ENCODE measurements at places on chromosomes 1 and 21. TPM values are rescaled to one million over a fixed set of nuclear protein-coding genes. Genes with fewer than 3 reads are reported as not detected.
A peak's percentile ranks its signal among the peaks of the same experiment; 100 is the strongest.

Gene GREM2
- total RNA-seq, result 5.5 TPM

Gene CA14
- not detected for total RNA-seq

Gene CELA3B
- not detected for total RNA-seq

Gene TMIGD3
- total RNA-seq, result not detected

Gene RASAL2
- 0.07 TPM for total RNA-seq

Gene PATJ
- total RNA-seq, result 56.6 TPM

Gene KCNC4
- total RNA-seq, result 12.2 TPM

Gene DMRTA2
- not detected for total RNA-seq

Gene OLFM3
- not detected for total RNA-seq

Gene VWA1
- not detected for total RNA-seq

GRCh38 chr1:236124965-236125364, 17.4 kb upstream of the GPR137B start:
- no peak for DNase-seq

DNA sequence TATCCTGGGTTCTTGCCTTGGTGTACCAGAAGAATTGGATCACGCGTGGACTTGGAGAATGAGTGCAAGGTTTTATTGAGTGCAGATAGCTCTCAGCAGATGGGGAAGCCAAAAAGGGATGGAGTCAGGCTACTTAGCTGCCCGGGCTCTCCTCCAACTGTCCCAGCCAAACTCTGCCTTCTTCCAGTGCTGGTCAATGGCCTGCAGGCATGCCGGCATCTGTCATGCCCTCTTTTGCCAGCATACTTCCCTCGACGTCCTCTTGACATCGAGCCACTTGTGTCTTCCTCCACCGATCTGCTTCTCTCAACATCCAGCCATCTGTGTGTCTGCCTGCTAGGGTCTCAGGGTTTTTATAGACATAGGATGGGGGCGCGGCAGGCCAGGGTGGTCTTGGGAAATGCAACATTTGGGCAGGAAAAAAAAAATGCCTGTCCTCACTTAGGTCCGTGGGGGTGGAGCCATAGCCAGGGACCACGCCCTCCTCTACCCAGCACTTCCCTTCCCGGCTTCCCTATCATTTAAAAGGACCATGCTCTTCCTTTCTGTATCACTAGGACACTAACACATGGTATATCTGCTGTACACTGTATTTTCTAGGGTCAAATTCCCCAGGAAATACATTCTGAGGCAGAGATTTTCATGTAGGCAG, 47.0 kb upstream of the BCAR3 start:
- DNase-seq, result no peak

- no peak for DNase-seq
These were observed 10.1 kb upstream of the CLIC4 start for GRCh38 chr1:24735156-24735508.

GRCh38 chr1:9628541-9629444, 22.7 kb upstream of the PIK3CD start:
- peak; percentile 40 for DNase-seq

GRCh38 chr1:32386676-32387392, 7.4 kb downstream of the BSDC1 start:
- DNase-seq, result no peak

GRCh38 chr1:237482777-237483176, 407.9 kb downstream of the ZP4 start:
- no peak for DNase-seq

- no peak for DNase-seq
These were observed 269.4 kb downstream of the HLX start for GRCh38 chr1:221148660-221149059.

DNA sequence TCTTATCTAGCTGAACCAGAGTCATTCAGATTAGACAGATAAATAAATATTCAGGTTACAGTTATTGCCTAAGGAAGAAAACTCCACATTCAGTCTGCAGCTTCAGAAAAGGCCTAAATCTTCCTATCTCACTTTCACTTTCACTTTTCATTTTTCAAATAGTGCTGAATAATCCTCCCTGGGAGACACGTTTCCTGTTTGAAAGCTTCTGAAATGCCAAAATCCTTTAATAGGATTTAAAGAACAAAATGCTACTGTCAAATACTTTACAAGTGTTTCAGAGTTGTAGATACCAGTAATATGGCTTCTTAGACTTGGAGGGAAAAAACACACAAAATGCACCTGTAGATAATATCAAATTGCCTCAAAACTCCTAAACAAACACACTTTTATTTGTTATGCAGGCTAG, 3.9 kb downstream of the PSMB2 start:
- no peak for DNase-seq

- DNase-seq, result no peak
These were observed 5.3 kb downstream of the DVL1 start for GRCh38 chr1:1343811-1344421.

DNA sequence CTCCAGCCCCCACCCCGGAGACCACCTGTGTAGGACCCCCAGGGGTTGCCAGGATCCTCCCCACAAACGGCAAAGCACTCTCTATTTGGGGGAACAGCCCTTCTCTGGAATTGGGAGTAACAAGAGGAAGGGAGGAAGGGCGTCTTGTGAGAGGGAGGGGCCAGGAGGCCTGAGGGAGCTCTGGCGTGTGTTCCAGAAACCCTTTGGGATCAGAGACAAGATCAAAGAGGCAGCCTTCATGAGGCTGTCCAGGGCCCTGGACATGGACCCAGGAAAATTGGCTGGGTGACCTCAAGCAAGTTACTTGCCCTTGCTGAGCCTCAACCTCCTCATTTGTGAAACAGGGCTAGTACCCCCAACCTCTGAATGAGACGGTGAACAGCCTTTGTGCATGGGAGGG, 18.1 kb upstream of the ECE1 start:
- no peak for DNase-seq

- no peak for DNase-seq
These were observed 30.1 kb downstream of the SGIP1 start for GRCh38 chr1:66563941-66564630.

GRCh38 chr1:57824535-57824934, 400.7 kb upstream of the DAB1 start:
- no peak for DNase-seq

GRCh38 chr1:1876335-1876930, 14.5 kb downstream of the GNB1 start:
- no peak for DNase-seq

- no peak for DNase-seq
These were observed 359.0 kb upstream of the PTBP2 start for GRCh38 chr1:96362623-96363022.

- DNase-seq, result no peak
These were observed 22.0 kb downstream of the PRAMEF20 start for GRCh38 chr1:13432251-13432650.

DNA sequence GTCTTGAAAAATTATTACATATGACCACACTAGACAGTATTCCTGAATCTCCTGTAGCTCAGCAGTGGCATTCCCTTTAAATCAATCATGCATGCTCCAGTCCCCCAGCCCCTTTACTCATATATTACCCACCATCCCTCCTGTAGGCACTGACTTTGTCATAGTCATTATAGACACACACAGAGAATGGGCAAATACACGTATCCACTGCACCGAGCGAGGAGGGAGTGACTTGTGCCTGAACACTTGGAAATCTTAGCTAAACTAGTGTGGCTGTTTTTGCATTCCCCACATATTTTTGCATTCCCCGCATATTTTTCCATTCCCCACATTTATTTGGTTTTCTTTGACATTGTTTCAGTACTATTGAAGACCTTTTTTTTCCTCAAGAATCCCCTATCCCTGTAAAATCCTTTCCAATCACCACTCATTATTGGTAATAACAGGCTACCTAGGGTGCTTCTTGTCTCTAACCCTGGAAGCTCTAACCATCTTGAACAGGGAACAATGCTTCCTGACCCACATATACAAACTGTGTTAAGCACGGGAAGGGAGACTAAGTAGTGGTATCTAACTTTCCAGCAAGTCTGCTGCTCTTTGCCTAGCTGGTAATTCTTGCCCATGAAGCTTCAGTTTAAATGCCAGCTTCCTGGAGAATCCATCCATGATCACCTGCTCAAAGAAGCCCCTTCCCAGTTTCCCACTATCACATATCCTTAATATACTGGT, 534.4 kb upstream of the CAMK1G start:
- DNase-seq, result no peak

DNA sequence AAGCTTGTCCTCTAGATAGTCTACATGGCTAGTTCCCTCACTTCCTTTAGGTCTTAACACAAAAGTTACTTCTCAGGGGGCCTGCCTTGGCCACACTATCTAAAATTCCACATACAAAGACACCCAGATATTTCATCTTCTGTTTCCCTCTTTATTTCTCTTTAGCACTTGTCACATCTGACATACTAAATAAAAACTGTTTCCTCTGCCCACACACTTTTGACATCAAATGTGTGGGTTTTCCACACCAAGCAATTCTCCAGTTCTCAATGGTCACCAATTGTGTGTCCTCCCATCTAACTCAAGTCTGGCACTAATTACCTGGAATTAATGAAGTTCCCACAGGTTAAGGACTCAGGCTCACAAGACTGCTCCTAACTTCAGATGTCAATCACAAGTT, 25.5 kb upstream of the CFAP126 start:
- no peak for DNase-seq

DNA sequence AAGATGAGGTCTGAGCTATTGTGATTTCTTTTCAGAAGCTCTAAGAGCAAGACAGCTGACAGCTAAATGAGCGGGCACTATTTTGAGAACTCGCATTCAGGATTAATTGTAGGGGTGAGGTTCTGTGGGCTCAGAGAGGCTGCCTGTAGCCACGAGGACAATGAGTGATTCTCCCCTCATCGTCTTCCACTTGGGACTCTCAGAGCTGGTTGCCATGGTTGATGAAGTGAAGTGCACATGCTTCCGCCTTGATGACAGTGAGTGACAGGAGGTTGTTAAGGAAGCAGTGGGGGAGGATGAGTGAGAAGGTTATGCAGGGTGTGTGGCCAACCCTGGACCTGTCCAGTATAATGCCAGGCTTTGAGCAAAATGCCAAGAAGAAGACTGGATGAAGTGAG, 341.7 kb downstream of the PCP4 start:
- no peak for DNase-seq

GRCh38 chr1:68725001-68725752, 228.3 kb upstream of the DEPDC1 start:
- no peak for DNase-seq

DNA sequence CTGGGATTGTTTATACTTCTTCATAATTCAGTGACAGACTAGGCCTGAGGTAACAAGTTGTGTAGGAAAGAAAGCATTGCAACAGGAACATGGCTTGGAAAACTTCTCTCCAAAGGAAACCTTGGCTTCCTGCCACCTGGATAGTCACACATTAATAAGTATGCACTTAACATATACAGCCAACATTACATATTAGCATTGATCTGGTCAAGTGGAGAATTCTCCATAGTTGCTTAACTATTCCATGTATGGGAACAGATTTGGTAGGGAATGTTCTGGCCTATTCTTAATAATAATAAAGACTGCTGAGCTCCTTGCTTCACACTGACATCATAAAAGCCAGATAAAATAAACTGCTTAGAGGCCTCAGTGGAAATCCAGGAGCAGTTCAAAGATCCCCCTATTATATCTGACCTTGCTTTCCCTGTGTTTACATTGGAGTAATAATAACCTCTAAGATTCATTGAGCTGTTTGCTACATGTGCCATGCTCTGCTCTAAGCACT, 27.2 kb upstream of the NFIA start:
- no peak for DNase-seq

GRCh38 chr1:192993426-192994085, 65.6 kb downstream of the UCHL5 start:
- DNase-seq, result no peak

- no peak for DNase-seq
These were observed 61.2 kb upstream of the MAP10 start for GRCh38 chr1:232743999-232744398.

GRCh38 chr1:168136709-168137514, at the start of gene GPR161:
GPR161 (minus strand) TSS chr1:168136930; CDS start chr1:168104850, 32,080 bp downstream.
- DNase-seq, result peak; percentile 13

- DNase-seq, result no peak
These were observed 11.4 kb upstream of the RPTN start for GRCh38 chr1:152170287-152170905.

- no peak for DNase-seq
These were observed 6.7 kb upstream of the ARF1 start for GRCh38 chr1:228075801-228076271.

- DNase-seq, result no peak
These were observed 33.3 kb downstream of the GNPAT start for GRCh38 chr1:231274119-231274825.

GRCh38 chr1:117046781-117047180, 13.3 kb upstream of the TTF2 start:
- DNase-seq, result no peak

- DNase-seq, result no peak
These were observed 208.5 kb upstream of the SNX7 start for GRCh38 chr1:98453066-98453465.

DNA sequence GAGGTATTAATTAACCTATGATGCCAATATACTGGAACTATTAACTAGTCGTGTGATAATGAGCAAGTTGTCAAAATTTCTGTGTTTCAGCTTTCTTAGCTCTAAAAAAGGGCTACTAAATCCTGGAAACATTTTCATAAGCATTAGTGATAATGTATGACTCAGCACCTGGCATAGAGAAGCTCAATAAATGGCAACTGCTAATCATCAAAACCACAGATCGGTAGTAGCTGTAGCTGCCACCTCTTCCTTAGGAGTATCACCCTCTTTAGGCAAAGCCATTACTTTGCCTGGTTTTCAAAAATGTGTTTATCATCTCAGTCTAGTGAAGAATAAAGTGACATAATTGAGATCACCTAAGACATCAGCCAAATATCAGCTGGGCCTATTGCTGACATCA, 75.5 kb downstream of the TPR start:
- no peak for DNase-seq

GRCh38 chr21:26095131-26095530, 75.4 kb downstream of the APP start:
- DNase-seq, result no peak

DNA sequence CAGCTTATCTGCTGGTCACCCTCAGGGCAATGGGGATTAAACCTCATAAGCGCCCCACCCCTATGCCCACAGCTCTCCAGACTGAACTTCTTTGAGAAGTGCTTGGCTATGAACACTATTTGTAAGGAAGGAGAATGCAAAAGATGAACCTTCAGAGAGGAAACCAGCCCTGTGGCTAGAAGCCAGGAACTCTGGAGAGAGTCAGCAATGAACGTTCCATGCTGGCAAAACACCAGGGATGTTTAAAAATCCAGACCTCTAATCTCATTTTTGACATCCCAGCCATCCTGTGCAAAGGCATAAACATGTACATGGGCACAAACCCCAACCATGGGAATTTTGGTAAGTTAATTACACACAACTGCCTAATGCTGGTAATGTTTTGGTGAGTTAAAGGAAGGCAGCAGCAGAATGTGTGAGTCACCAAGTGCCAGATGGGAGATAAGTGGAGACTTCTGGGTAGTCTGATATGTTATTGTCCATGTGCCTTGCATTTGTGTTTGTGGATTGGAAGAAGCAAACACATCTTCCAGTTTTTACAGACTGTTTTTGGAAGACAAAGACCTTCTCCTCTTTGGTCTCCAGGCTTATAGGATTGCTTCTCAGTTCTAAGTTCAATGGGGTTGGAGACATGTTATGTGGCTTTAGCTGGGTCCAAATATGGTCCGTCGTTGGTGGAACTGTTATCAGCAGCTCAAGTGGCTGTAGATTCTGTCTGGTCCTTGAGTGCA, 174.1 kb upstream of the ETV3 start:
- no peak for DNase-seq

Data from T-helper 17 cell (primary cell).